ENCODE measurements at places on chromosomes 3 and 15.

DNA sequence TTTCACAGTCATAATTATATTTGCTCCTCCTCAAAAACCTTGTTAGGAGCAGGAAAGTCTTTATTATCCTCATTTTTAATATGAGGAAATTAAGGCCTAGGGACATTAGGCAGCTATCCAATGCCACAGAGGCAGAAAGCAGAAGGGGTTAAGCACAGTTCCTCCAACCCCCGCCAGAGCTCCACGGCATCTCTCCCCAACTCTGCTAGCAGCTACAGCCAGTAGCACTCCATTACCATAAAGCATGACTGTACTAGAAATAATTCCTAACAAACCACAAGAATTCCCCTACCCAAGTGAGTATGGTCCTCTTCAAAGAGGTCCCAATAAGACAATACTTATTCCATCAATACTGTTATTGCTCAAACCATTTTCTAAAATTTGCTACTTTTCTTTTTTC lies 9.8 kb downstream of the HEG1 start:
- DNase-seq = no peak

DNA sequence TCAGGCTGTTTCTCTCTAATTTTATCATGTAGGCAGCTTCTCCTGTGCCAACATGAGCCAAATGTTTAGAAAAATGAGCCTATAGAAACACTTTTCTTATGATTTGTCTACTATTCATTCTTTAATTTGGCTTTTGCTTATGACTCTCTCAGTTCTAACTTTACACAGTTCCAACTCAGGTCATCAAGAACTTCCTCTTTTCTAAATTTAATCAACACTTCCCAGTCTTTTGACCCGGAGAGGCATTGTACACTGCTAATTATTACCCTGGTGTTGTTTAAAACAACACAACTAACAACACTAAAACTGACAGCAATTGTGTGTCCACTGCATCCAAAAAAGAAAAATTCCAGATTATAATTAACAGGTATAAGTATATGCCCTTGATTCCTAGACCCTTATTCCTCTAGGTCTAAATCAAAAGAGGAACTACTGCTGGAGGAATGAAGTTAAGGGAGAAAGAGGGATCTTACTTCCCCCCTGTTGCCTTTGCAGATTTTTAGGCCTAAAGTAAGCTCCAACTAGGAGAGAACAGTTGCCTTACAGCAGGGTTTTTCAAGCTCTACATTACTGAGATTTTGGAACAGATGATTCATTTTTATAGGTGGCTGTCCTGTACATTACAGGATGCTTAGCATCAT lies 332.2 kb upstream of the GOLIM4 start:
- DNase-seq = no peak

DNA sequence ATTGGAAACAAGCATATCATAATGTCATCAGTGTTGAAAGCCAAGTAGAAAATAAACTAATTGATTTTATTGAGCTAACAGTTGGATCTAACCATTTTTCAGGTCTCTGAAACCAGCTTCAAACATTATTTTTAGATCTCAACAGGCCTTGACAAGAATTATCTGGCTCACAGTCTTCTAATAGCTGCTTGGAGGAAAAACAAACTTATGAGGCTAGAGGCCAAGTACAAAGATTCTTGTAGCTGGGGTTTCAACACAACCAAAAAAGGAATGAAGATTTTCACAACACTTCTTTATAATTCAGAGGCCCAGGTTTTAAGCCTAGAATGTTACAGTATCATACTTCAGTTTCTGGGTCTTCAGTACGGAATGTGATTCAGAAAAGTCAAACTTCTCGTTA lies 3.7 kb downstream of the SETMAR start:
- DNase-seq = no peak

GRCh38 chr3:138314751-138315150 lies 14.9 kb downstream of the NME9 start:
- DNase-seq = no peak

- DNase-seq = no peak
Measured at GRCh38 chr15:81285461-81285860, 38.5 kb downstream of the STARD5 start.

- DNase-seq = no peak
Measured at GRCh38 chr15:74624020-74624602, 8.5 kb downstream of the CLK3 start.

GRCh38 chr3:4722103-4722502 lies 229.0 kb downstream of the ITPR1 start:
- no peak for DNase-seq

DNA sequence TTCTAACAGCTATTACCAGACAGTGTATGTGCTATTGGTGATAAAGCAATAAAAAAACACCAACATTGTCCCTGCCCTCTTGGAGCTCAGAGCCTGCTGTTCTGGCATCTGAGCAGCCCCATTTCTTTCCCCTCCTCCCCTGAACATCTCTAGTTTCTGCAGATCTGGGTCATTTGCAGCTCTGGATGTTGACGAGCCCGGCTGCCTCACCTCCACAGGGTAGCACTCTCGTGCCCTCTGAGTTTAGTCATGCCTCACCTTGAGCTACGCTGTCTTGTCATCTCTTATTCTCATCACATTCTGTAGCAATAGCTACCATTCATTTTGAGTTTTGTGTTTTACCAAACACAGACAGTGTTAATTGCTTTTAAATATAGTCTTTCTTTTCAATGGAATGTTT lies 30.0 kb upstream of the GPR171 start:
- DNase-seq = no peak

DNA sequence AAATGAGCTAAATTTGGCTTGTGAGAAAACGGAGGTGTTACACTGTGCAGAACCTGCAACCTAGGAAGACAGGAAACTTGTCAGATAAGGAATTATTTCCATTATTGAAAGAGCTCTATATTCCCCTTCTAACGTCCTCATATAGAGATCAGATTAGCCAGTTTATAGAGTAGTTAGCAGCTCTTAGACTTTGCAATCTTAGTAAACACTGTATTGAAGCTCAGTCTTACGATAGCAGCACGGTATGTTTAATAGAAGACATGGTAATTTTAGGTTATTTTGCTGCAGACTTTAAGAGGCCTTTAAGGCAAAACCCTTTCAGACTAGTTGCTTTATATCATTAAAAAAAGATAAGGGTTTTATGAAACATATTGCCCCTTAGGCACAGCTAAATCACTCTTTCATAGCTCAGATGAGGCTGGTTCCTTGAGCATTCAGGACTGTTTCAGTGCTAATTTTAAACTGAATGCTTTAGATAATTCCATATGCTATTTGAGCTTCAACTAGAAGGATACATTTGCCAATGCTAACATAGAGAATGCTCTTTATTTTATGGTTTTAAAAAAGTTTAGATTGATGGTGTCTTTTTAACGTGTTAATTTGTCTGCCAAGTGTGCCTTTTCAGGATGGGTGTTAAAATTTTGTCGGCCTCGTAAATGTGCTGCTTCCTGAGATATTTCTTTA lies 234.3 kb downstream of the PYDC2 start:
- DNase-seq = no peak

- no peak for DNase-seq
Measured at GRCh38 chr3:108488631-108489030, 21.8 kb downstream of the MYH15 start.

- DNase-seq = no peak
Measured at GRCh38 chr15:56806148-56806536, 72.8 kb upstream of the ZNF280D start.

GRCh38 chr3:126023390-126023789 lies 54.4 kb downstream of the ROPN1B start:
- DNase-seq = no peak

DNA sequence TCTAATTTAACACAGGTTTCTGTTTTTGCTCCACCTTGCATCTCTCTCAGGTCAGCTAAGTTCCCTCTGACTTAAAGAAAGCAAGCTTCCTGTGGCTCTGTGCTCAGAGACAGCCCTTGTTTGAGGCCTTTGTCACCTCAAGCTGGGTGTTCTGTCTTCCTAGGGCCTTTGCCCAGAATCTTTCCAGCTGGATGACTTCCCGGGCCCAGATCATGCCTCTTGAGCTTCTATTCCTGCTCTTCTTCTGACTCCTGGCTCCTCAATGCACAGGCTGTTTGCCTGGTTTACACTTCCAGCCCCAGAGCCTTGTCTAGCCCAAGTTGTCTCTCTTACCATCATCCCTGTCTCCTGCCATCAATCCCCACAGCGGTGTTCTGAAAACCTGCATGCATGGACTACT lies 300.6 kb downstream of the VPS13C start:
- no peak for DNase-seq

- DNase-seq = no peak
Measured at GRCh38 chr3:132785292-132785691, 63.1 kb upstream of the NPHP3 start.

DNA sequence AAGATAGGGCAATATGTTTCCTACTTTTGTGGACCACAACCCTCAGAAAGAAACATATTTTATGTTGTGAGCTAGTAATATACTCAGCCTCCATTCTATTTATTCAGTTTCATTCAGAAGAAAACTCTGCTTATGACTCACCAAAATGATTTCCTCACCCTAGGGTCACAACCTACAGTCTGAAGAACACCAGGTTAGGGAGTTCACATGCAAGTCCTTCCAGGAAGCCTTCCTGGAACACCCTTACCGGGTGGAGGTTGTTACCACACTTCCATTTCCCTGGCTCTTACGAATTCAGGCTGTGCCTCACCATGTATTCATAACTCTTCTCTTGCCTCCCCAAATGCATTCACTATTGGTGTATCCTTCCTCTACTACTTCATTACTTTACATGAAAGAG lies 228.0 kb upstream of the ADAMTS9 start:
- DNase-seq = no peak

DNA sequence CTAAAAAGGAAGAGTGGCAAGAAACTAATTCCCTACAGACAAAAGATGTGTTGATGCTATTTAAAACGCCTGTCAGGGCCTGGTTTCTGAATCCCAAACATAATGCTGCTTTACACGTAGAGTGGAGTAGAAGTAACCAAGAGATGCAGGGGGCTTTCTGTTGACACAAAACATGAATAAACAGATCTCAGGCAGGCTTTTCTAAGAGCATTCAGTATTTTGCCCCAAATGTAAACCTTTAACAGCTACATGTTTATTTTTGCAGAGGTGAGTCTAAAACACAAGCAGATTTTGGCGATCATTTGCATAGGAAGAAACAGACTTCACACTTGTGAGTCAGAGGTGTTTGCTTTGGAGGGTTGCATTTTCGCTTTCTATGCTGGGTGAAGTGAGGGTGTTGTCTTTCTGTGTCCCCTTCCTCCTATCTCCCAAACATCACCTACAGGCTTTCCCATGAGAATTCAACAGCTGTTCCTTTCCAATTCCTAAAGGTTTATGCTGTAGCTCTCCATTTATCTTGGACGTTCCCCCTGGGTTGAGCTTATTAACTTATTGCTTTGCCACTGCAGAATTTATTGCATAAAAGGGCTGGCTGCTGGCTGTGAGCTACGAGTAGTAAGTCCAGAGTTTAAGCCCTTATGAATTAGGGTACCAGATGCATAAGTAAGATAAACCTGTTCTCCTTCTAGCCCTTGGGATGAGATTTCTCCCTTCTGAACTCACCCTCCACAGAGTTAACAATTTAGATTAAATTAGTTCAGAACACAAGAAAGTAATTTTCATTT lies 156.7 kb downstream of the DIPK2A start:
- DNase-seq = no peak

DNA sequence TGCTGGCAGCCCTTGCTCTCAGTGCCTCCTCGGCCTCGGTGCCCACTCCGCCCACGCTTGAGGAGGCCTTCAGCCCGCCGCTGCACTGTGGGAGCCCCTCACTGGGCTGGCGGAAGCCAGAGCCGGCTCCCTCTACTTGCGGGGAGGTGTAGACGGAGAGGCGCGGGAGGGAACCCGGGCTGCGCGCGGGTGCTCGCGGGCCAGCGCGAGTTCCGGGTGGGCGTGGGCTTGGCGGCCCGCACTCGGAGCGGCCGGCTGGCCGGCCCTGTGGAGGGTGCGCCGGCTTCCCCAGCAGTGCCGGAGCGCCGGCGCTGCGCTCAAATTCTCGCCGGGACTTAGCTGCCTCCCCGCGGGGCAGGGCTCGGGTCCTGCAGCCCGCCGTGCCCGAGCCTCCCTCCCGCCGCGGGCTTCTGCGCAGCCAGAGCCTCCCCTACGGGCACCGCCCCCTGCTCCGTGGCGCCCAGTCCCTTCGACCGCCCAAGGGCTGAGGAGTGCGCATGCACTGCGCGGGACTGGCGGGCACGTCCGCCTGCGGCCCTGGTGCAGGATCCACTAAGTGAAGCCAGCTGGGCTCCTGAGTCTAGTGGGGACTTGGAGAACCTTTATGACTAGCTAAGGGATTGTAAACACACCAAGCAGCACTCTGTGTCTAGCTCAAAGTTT lies 231.5 kb downstream of the EFHB start:
- no peak for DNase-seq

DNA sequence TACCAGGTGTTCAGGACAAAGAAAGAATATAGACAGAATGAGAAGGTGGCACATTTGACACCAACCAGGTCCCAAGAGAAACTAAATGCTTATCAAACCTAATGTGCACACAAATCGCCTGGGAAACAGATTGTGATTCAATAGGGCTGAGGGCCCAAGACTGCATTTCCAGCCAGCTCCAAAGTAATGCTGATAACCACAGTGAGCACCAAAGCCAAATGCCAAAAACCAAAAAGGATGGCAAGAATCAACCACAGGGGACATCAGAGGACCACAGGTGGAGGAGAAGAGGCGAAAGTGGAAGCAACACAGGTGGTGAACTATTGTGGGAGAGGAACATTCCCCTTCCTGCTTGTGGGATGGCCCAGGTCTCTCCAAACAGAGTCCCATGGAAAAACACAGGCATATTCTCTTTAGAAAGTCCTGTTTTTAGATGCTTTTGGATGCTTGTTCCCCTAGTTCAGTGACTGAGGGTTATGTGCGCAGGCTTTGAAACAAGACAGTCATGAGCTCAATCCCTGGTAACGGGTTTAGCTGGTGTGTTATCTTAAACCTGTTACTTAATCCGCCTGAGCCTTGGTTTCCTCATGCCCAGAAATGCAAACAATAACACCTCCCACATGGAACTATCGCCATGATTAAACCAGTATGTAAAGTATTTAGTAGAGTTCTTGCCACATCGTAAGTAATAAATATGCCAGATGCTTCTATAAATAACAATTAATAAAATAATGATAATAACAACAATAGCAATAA lies 241.7 kb downstream of the ATP8B4 start:
- DNase-seq = no peak

DNA sequence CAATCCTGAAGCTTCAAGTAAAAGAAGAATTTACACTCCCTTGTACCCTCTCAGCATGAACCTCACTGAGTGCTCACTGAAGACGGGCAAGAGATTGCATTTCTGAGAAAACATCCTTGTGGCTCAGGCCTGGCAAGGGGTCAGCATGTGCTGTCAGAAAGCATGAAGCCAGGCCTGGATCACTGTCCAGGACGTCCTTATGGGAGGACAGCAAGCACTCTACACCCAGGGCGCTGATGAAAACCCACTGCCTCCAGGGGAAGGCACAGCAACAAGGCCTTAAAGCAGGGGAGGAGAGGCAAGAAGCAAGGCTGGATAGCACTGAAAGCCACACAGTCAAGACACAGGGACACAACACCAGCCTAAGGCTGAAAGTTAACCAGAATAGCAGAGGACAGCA lies 315.4 kb downstream of the OCA2 start:
- DNase-seq = no peak

DNA sequence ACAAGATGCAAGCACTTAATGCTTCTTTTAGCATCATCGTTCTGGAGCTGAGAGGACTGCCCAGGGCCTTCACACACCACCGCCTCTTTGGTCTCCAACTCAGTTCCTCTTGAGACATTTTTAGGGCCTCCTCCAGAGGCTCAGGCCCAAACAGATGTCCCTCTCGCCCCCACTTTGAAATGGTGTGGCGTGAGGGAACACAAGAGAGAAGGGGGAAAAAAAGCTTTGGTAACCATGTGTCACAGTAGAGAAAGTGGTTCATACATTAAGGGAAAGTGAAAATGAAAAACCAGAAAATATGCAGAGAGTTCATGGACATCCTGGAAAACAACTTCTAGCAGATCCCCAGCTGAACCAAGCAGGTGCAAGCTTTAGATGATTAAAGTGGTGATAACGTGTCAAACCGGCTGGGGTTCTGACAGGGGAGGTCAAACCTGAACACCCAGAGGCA lies 33.1 kb upstream of the FOXP1 start:
- no peak for DNase-seq
